HepG2 (cell line): ENCODE measurements at places on chromosomes 6 and 20.

GRCh38 chr6:2760882-2761842 lies 4.0 kb upstream of the WRNIP1 start:
- DNase-seq, result no peak

DNA sequence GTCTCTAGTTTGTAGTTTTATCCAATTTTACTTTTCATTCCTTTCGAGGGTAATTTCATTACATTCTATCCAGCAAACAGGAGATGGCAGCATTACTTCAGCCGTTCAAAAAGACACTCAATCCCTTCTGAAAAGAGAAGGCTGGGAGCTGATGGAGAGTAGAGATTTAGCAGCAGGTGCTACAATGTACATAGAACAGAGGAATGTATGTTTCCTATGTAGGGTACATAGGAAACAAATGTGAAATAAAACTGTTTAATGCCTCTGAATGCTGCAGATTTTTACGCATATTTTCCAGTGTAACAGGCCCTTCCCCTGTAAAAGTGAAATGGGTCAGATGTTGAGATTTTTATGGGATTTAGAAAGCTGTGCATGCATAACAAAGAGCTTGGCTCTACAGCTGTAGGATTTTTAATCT lies 16.0 kb downstream of the RPS12 start:
- DNase-seq, result peak; percentile 33

DNA sequence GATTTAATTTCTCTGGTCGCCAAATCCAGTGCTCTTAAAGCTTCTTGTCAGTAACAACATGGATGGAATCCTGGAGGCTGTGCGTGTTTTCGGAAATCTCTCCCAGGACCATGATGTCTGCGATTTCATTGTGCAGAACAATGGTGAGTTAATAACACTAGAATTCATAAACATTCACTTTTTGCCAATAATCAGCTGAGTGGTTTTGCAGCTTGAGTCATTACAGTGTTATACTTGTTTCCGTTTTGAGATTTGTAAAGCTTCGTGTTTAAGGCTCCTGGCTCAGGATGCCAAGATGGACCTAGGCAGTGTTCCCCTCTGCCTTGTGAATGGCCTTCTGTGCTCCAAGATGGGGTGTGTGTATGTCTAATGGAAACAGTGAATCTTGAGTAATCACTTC lies 113.8 kb downstream of the ARMC2 start:
- DNase-seq, result no peak

- DNase-seq, result peak; percentile 68
Measured at GRCh38 chr6:138107078-138107751, at the start of gene PERP. Gene PERP, minus strand, starts transcription at chr6:138107419. Its CDS starts 79 bp downstream, at chr6:138107340.

DNA sequence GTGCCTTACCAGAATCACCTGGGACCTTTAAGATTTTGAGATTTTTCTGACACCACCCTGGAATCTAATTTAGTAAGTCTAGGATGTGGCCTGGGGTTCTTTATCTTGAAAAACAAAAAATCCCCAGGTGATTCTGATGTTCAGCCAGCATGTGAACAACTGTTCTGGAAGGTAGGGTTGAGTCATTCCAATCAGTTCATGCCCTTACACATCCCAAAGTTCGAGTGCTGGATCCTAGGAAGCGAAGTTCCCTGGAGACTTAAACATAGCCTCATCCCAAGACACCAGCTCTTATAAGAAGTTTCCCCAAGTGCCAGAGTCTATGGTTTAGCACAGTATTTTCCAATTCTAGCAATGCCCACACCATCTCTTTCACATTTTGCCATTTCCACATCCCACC lies 6.3 kb upstream of the TSHZ2 start:
- DNase-seq, result no peak

DNA sequence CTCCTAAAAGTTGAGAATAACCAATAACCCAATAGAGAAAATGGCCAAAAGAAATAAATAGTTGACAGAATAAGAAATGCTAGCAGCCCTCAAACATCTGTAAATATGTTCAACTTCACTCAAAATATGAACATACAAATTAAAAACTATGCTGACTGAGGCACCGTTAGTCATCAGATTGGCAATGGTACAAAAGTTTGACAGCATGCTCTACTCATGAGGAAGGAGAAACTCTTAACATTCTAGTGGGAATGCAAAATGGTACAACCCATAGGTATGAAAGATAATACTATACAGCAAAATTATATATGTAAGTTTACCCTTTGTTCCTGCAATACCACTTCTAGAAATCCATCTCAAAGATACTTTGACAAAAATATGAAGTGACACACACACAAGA lies 1.6 kb upstream of the ZSCAN12 start:
- no peak for DNase-seq
